ENCODE measurements at places on chromosomes 5 and 9.

DNA sequence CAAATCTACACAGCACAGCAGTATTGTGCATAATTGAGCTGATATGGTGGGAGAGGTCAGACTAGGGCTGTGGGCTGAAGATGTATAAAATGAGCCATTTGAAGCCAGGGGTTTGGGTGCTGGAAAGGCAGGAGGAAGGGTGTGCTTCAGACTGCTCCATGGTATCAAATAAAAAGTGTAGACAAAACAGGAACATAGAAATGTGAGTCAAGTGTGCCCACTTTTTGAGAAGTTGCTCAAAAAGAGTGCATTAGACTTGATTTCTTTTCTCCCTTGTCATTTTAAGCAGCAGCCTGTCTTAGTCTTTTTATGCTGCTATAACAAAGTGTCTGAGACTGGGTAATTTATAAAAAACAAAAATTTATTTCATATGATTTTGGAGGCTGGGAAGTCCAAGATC is 55.8 kb upstream of the ZFAND5 start:
- no peak for DNase-seq

GRCh38 chr5:172411484-172412072 is 42.7 kb downstream of the SH3PXD2B start:
- no peak for DNase-seq

- no peak for DNase-seq
These were observed 496 bp downstream of the TLX3 start for GRCh38 chr5:171309276-171310211.

DNA sequence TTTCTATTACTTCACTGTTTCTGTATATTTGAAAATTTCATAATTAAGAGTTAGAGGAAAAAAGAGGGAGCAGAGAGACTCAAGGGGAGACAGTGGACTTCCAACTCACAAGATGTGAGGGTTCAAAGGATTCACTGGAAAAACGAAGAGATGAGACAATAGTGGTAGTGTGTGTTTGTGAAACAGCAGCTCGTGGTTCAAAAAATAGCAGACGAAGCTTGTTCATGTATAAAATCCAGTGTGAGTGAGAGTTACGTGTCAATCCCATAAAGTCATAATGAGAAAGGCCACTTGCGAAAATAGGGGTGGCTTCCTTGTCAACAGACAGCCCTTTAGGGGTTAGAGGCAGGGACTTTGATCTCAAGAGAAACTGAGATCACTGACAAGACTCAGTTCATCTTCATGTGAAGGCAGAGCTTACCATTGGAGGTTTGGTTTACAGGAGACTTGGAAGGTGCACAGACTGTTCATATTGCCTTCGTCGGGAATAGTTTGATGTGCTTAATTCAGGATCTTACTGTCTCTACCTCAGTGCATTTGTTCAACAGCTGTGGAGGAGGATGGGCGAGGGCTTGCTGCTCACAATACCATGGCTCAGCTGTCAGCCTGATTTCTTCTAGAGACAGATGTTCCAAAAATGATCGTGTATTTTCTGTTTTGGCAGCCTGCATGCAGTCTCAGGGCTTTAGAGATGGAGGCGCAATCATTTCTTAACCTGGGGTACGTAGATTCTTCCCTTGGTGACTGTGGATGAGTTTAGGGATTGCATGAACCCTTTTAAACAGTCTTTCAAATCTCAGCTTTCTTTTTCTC is 105.7 kb upstream of the KLF9 start:
- no peak for DNase-seq

DNA sequence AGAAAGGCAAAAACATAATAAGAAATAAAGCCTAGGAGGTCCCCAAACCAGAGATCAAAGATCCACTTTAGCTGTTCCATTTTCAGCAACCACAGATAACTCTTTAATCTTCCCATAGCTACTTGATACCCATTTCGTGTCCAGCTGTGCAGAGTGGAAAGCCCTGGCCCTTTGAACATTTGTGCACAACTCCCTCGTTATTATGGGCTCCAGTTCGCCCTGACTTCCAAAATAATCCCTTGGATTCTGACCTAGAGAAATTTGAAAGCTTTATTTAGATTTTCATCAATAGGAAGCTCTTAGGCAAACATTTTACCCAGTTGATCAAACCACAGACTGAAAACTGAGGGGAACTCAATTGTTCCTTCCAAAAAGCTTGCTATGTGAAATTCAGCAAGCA is 4.8 kb downstream of the MYOT start:
- no peak for DNase-seq

GRCh38 chr9:15867334-15867733 is 314.5 kb downstream of the CCDC171 start:
- no peak for DNase-seq

GRCh38 chr5:172140120-172140519 is 47.9 kb downstream of the STK10 start:
- no peak for DNase-seq

GRCh38 chr5:125202871-125203438 is 456.5 kb upstream of the ZNF608 start:
- no peak for DNase-seq

GRCh38 chr9:75775966-75776691 is 114.3 kb upstream of the PCSK5 start:
- no peak for DNase-seq

DNA sequence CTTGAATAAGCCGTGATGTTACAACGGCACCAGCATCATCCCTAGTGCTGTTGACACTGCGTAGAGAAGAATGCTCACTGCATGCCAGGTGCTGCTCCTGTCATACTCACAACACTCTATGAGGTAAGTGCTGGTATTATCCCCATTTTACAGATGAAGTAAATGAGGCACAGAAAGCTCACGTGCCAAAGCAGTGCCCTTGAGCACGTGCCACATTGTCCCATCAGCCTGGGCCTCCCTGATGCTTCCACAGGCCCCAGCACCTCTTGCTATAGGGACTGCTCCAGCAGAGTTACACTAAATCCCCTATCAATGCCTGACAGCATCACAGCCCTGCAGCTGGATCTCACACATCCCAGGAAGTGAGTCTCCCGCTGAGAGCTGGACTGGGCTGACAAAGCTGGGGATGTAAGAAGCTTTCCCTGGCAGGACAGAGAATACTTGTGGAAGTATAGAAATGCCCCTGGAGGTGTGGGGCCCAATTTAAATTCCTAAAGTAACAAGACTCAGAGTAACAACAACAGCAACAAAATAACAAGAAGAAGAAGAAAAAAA is 216.1 kb downstream of the FSTL4 start:
- no peak for DNase-seq

DNA sequence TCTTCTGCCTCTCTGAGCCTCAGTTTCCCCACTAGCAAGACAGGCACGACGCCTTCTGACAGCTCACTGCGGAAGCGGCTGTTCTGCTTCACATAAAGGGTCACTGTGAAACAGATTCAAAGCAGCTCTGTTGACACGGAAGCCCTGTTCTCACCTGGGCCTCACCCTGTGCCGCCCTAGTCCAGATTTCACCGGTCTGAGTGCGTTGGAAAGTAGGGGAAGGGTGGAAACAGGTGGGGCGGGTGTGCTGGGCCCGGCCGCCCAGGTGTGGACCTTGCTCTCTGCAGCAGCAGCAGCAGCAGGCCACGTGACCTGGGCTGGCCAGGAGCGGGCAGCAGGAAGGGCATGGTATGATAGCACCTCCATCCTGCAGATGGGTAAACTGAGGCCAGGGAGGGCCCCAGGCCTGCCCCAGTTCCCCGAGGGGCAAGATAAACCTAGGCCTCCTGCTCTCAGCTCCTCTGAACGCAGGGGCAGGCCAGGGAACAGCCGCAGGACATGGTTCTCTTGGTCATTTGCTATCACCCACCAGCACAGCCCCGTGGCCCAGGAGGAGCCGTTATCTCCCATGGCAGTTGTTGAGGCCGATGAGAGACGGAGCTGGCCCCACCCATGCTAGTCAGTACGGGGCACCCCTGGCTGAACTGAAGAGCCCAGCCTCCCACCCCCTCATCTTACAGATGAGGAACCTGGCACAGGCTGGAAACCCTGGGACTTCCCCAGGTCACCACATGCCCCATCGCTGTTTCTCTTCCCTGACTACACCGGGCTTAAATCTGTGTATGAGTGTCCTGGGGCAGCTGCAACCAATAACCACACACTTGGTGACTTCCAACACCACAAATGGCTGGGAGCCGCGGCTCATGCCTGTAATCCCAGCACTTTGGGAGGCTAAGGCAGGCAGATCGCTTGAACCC is 12.1 kb downstream of the PTGES2 start:
- no peak for DNase-seq
